ENCODE measurements at places on chromosomes 6 and 20. TPM values are rescaled to one million over a fixed set of nuclear protein-coding genes. Genes with fewer than 3 reads are reported as not detected.

Gene SNAP25
- total RNA-seq, result 1.7 TPM

Gene DDO
- 3.5 TPM for total RNA-seq

Gene FOXC1
- 0.82 TPM for total RNA-seq

Gene PSORS1C2
- total RNA-seq, result not detected

Gene NR2E1
- total RNA-seq, result not detected

Gene CSE1L
- total RNA-seq, result 21.7 TPM

Data from left colon (tissue), 2 donors.